Pancreas (tissue), 10 donors: ENCODE measurements at places on chromosomes 12 and 14. TPM values are rescaled to one million over a fixed set of nuclear protein-coding genes. Genes with fewer than 3 reads are reported as not detected.

Gene OLR1
- total RNA-seq = 0.65 TPM

Gene SERPINA5
- 93.5 TPM for total RNA-seq

Gene PCED1B
- total RNA-seq = 6.4 TPM

Gene CACNA2D4
- 1.2 TPM for total RNA-seq

Gene YARS2
- total RNA-seq = 4.6 TPM

Gene EMP1
- 37.6 TPM for total RNA-seq

Gene TESPA1
- total RNA-seq = 0.60 TPM

- no peak overlapping the region for H3K4me3 ChIP-seq
- H3K27ac ChIP-seq = no peak overlapping the region
- no peaks in the 10 kb centered on the region for H3K36me3 ChIP-seq
These were observed 80.5 kb downstream of the TMEM260 start for GRCh38 chr14:56659964-56660551.

DNA sequence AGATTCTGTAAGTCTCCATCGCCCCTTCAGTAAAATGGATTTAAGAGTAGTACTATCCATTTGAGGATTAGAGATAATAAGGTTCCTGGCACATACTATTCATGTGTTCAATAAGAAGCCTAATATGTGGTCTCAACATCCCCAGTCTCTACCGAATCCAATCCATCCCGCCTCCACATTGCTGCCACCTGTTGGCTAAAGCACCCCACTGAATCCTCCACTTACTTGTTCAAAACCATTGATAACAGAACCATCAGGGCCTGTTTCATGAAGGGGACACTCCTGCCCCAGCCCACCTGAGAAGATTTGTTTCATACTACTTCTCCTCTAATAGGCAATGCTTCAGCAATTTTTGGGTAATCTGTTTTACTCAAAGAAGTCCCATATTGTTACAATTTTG, 147.5 kb downstream of the SLC2A13 start:
- no peak overlapping the region for H3K4me3 ChIP-seq
- no peaks in the 10 kb centered on the region for H3K27me3 ChIP-seq
- H3K27ac ChIP-seq = no peak overlapping the region
- no peak for DNase-seq
- no peaks in the 10 kb centered on the region for H3K36me3 ChIP-seq

- H3K27me3 ChIP-seq = no peaks in the 10 kb centered on the region
- peak overlapping the region; percentile 94 for H3K27ac ChIP-seq
- H3K4me3 ChIP-seq = peak overlapping the region; percentile 91
These were observed 597 bp downstream of the MLF2 start for GRCh38 chr12:6752167-6752920.

- no peaks in the 10 kb centered on the region for H3K4me1 ChIP-seq
- H3K27me3 ChIP-seq = no peaks in the 10 kb centered on the region
- no peaks in the 10 kb centered on the region for H3K36me3 ChIP-seq
- DNase-seq = no peak
These were observed 388.1 kb upstream of the TMPO start for GRCh38 chr12:98127336-98127679.

DNA sequence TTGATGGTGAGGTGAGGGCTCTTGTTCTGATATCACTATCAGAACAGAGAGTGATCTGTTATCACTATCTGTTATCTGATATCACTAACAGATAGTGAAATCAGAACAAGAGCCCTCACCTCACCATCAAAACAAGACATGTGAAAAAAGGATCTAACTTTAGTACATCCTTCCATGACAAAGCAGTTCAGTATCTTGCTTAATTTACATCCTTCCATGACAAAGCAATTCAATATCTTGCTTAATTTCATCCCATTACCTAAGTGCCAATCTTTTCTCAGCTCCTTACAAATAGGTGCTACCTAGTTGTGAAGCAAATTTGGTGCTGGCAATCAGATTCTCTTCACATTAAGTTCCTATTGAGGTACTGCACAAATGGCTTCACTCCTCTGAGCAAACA, 1865.6 kb upstream of the FLRT2 start:
- no peak overlapping the region for H3K4me3 ChIP-seq
- no peaks in the 10 kb centered on the region for H3K36me3 ChIP-seq
- no peaks in the 10 kb centered on the region for H3K4me1 ChIP-seq

GRCh38 chr12:43338848-43339526, 213.0 kb downstream of the ADAMTS20 start:
- H3K36me3 ChIP-seq = no peaks in the 10 kb centered on the region
- H3K27me3 ChIP-seq = no peaks in the 10 kb centered on the region
- no peaks in the 10 kb centered on the region for H3K4me1 ChIP-seq
- H3K27ac ChIP-seq = peak overlapping the region; percentile 41

GRCh38 chr12:80299219-80299618, 144.8 kb upstream of the PTPRQ start:
- no peak overlapping the region for H3K27ac ChIP-seq
- H3K27me3 ChIP-seq = no peaks in the 10 kb centered on the region
- no peaks in the 10 kb centered on the region for H3K36me3 ChIP-seq
- H3K4me1 ChIP-seq = no peaks in the 10 kb centered on the region
- no peak for DNase-seq
- no peak overlapping the region for H3K4me3 ChIP-seq

- H3K36me3 ChIP-seq = no peaks in the 10 kb centered on the region
- no peaks in the 10 kb centered on the region for H3K27me3 ChIP-seq
- H3K4me1 ChIP-seq = no peaks in the 10 kb centered on the region
- peak overlapping the region; percentile 88 for H3K27ac ChIP-seq
- peak overlapping the region; percentile 47 for H3K4me3 ChIP-seq
These were observed 2.2 kb upstream of the LMO3 start for GRCh38 chr12:16607906-16608775.

DNA sequence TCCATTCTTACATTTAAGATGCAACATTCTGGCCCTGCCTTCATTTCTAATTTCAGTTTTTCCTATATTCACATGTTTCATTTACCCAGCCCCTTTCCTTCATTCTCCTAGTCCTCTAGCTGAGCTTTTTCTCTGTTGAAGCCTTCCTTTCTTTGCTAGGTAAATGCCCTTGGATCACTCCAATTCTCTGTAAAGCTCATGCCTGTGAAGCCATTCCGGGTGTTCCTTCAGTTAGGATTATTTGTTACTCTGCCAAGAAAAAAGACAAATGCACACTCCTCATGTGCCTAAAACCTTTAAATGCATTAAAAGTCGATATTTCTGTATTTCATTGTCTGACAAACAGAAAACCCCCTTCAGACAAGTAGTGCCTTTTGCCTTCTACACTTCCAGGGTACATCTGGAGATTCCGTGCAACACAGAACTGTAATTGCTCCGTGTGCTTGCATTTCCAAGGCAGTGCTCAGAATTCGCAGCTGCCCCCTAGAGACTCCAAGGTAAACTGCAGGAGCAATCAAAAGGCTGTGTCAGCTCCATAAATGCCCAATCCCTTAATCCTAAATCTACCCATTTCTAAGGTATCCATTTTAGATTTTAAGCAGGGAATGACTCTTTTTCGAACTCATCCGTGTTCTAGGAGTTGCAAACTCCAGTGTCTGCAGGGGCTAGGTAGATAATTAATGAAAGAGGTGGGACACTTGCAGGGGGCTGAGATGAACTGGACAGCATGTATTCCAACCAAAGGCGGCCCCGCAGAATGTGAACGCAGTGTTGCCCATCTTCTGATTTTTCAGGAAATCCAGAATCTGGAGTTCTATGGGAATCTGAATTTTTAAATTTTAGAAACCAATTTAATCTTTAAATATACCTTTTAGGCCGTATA, 320.2 kb downstream of the GRIN2B start:
- peak; percentile 22 for DNase-seq
- H3K36me3 ChIP-seq = no peaks in the 10 kb centered on the region
- H3K27me3 ChIP-seq = no peaks in the 10 kb centered on the region
- H3K27ac ChIP-seq = no peak overlapping the region

DNA sequence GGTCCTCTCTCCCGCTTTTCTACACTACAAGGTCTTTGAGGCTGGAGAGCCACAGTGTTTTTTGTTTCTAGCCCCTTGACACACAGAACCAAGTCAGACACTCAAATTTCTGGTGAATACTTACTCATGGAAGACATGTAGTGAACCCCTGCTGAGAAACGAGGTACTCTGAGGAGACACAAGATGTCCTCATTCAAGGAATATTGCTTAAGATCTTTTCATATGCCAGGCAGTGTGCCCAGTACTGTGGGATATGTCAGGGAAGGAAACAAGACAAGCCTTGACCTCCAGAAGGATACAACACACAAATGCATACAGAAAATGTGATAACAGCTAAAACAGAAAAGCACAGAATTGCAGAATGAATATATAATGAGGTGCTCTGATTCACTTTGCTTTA, 75.9 kb downstream of the TMTC1 start:
- no peaks in the 10 kb centered on the region for H3K36me3 ChIP-seq
- H3K4me1 ChIP-seq = no peaks in the 10 kb centered on the region
- no peak overlapping the region for H3K4me3 ChIP-seq
- H3K27ac ChIP-seq = no peak overlapping the region
- DNase-seq = no peak

GRCh38 chr14:36430169-36430568, 89.9 kb downstream of the NKX2-1 start:
- H3K36me3 ChIP-seq = no peaks in the 10 kb centered on the region
- H3K4me1 ChIP-seq = no peaks in the 10 kb centered on the region
- H3K27me3 ChIP-seq = no peaks in the 10 kb centered on the region
- no peak overlapping the region for H3K27ac ChIP-seq
- H3K4me3 ChIP-seq = no peak overlapping the region

GRCh38 chr12:88245905-88246304, 103.8 kb downstream of the TMTC3 start:
- no peak overlapping the region for H3K4me3 ChIP-seq
- no peaks in the 10 kb centered on the region for H3K27me3 ChIP-seq
- no peak for DNase-seq

GRCh38 chr14:77882636-77883035, 82.7 kb downstream of the ADCK1 start:
- H3K27ac ChIP-seq = no peak overlapping the region
- no peak overlapping the region for H3K4me3 ChIP-seq
- H3K4me1 ChIP-seq = no peaks in the 10 kb centered on the region
- DNase-seq = no peak
- H3K27me3 ChIP-seq = no peaks in the 10 kb centered on the region

GRCh38 chr12:1805441-1806081, 14.8 kb upstream of the LRTM2 start:
- no peaks in the 10 kb centered on the region for H3K4me1 ChIP-seq
- DNase-seq = peak; percentile 44
- H3K27ac ChIP-seq = no peak overlapping the region
- H3K4me3 ChIP-seq = no peak overlapping the region

DNA sequence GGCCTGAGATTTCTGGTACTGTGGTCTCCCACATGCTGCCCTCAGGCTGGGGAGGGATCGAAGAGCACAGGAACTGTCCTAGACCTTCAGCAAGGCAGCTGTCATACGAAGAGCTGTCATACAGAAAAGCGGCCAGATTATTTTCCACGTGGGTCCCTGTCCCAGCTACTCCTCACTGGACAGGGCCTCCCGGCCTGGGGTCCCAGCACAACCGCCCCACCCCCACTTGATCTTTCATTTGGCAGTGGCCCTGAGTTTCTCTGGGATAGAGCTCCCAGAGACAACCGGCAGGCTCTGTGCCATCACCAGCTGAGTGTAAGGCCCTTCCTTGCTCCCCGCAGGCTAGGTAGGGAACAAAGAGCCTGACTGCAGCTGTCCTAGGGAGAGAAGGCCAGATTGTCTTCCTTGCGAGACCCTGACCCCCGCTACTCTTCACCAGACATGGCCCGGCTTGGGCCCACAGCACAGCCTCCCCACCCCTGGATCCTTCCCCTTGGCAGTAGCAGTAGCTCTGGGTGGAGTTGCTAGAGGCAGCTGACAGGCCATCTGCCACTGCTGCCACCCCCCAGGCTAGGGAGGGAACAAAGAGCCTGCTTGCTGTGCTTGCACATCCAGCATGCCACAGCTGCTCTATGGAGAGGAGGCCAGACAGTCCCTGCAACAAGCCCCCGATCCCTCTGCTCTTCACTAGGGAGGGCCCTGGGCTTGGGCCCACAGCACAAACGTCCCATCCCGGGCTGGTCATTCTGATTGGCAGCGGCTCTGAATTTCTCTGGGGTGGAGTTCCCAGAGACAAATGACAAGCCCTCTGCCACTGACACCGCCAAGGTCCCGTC, 3.1 kb upstream of the OR4N2 start:
- H3K27me3 ChIP-seq = no peaks in the 10 kb centered on the region
- no peaks in the 10 kb centered on the region for H3K36me3 ChIP-seq
- no peak for DNase-seq
- H3K27ac ChIP-seq = no peak overlapping the region

GRCh38 chr14:56422703-56423213, 156.8 kb upstream of the TMEM260 start:
- DNase-seq = peak; percentile 61
- no peaks in the 10 kb centered on the region for H3K36me3 ChIP-seq
- no peak overlapping the region for H3K27ac ChIP-seq
- no peaks in the 10 kb centered on the region for H3K4me1 ChIP-seq
- no peaks in the 10 kb centered on the region for H3K27me3 ChIP-seq

- H3K36me3 ChIP-seq = no peaks in the 10 kb centered on the region
- no peaks in the 10 kb centered on the region for H3K4me1 ChIP-seq
- no peaks in the 10 kb centered on the region for H3K27me3 ChIP-seq
- no peak overlapping the region for H3K4me3 ChIP-seq
These were observed 31.5 kb upstream of the LIMA1 start for GRCh38 chr12:50314636-50315312.
